NCI-H187 treated with DMSO at 0.1 percent for 48 hours (cell line): ENCODE measurements at places on chromosomes 2 and 18.

DNA sequence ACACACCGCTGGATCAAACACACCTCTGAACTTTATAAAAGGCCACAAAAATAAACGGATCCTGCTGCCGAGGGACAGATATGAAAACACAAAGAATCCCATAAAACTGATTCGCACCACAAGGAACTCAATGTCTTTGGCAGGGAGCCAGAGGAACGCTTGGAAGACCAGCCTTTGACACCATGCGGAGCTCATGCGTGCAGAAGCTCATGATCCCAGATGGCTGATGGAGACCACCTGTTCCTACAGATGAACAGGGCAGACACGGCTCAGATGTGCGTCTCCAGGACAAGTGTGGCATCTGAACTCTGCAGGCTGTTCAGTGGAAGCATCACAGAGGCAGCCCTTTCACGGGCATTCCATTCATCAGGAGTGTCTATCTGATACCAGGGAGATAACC, 24.9 kb downstream of the COPS9 start:
- DNase-seq: no peak

- DNase-seq: no peak
Observed at GRCh38 chr2:28068527-28068926, 178.0 kb downstream of the BABAM2 start.

GRCh38 chr2:173631127-173631460, 276.4 kb downstream of the CDCA7 start:
- DNase-seq: no peak

DNA sequence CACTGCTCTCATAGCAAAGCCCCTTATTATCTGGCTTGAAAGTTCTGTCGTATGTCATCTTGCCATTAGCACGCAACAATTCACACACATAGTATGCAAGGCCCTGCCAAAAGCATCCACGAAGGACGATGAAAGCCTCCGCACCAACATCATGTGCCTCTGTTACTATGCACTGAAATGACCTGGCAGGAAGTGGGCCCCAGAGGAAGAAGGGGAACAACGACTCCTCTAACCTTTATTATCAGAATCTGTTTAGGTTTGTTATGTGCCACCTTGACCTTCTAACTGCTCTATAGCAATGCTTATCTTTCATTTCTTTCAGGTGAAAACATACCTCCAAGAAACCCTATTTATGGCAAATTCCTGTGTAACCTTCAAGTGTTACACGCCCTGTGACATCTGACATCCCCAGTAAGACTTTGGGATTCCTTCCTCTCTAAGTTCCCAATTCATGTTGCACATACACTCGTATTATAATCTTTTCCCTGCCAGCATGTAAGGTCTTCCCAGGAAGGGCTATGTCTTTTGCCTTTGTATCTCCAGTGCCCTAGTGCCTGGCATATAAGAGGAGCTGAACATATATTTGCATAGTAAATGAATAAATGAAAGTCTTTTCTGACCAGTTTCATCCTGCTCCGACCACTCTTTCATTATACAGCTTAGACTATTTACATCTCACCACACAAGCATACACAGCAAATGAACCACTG, 7.0 kb upstream of the NDUFV2 start:
- no peak for DNase-seq

- no peak for DNase-seq
Observed at GRCh38 chr2:76391678-76392077, 681.0 kb upstream of the GCFC2 start.

DNA sequence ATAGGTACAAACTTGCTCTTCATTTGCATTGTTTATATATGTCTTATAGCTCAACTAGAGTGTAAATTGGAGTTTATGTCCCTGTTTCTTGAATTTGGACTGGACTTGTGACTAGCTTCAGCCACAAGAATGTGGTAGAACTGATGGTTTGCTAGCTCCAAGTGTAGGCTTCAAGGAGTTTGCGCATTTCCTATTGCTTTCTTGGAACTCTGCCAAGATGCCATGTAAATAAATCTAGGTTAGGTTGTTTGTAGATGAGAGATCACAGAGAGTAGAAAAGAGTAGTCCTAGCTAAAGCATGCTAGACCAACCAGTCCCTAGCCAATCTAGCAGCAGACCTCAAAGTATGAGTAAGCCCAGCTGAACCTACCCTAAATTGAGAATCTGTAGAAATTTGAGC, 183.0 kb upstream of the CYP26B1 start:
- DNase-seq: no peak
